ENCODE measurements at places on chromosomes 12 and 14.

DNA sequence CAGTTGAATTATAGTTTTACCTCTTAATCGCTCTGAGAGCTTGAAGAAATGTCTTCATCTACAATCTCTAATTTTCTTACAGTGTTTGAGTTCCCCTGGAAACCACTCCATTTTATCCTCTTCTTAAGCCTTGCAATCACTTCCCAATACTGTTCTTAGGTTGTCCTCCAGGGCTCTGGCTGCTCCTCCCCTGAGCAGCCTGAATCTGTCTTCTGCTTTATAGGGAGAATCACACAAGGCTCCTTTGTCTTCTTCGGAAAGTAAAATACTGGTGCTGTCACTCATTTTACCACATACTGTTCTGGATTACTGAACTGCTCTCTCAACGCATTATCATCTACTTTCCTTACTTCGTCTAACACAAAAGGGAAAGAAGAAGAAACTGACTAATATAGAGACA is 133.7 kb downstream of the MDGA2 start:
- DNase-seq: no peak

DNA sequence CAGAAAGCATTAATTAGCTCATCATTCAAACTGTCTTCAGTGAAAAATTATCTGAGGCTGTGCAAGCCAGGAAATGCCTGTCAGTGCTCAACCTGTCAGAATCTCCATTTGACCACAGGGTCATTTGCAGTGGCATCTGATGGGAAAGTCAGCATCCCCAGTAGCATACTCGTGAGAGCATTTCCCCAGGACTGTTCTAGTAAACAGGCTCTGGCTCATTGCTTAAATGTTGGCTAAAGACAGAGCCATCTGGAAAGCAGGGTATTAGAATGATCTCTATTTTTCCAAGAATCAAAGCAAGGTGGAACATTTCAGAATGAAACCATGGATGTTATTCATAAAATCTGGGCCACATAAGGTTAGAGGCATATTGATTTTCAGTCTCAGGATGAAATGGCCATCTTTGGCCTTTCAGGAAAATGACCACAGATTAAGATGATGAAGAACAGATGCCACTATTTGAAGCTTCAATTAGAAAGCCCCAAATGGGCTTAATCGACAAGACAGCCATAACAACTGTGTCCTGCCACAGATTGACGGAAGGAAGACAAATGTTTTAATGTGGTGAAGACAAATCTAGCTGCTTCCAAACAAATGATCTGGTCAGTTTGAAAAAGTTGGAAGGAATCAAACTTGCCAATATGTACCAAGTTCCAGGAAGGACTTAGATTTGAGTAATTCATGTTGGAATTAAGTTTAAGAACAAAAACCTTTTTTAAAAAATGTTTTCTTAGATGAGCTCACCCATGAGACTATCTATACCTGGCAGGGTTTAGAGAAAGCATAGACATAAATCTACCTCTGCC is 94.0 kb upstream of the FAR2 start:
- DNase-seq: no peak

GRCh38 chr14:73862480-73862879 is 10.8 kb downstream of the PTGR2 start:
- DNase-seq: no peak

DNA sequence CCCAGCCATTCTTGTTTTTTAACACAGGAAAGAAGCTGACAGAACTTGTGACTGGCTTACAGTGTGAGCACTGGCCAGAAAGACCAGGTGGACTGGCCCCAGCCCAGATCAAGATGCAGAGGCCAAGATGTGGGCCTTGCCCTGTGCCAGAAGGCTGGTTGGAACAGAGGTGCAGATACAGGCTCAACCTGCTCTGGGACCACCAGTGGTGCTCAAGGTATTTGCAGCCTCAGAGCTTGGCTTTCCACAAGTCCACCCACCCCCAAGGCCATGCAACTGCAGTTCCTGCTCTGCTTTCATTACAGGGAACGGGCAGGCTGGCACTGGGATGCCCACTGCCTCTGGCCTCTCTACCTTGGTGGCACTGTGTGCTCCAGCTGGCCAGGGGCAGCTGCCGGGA is 23.3 kb downstream of the ZFC3H1 start:
- no peak for DNase-seq

- DNase-seq: no peak
These were observed 27.3 kb upstream of the ANO2 start for GRCh38 chr12:5972387-5972786.

- no peak for DNase-seq
These were observed 122.0 kb upstream of the EGLN3 start for GRCh38 chr14:34072921-34073320.

- no peak for DNase-seq
These were observed 994.0 kb downstream of the TRHDE start for GRCh38 chr12:73266206-73266605.

DNA sequence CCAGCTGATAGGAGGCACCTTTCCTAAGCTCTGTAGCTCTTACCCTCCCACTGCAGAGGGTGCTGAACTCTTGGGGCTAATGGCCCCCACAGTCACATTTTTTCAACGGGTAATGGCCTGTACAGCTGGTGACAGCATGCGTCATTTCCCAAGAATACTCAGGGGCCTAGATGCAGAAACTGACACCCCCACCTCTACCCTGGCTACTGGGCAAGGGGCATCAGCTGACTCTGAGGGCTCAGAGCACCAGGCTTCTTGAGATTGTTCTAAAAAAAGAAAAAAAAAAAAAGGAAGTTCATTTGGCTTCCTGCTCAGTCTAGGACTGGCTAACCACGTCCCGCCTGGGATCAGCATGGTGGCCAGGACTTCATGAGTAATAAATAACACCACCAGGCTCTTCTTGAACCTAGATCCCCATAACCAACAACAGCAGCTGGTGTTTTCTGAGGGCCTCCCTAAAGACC is 35.2 kb downstream of the ZFP36L1 start:
- DNase-seq: peak; percentile 81

DNA sequence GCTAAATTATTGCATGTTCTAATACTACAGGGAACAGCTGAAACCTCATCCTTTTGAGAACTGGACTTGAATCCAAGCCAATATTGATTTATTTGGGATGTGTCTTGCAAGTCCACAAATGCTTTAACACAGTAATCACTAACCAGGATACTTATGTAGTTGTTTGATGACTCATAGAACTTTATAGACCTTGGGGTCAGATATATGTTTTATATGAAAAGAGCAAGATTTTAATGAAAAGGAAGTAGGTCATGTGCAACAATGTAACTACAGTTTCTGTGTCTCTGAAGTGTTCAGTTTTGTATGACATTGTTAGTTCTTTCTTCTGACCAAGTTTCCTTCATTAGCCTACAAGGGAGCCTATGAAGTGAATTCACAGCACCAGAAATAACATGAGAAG is 352.0 kb downstream of the ZFP36L1 start:
- DNase-seq: no peak

DNA sequence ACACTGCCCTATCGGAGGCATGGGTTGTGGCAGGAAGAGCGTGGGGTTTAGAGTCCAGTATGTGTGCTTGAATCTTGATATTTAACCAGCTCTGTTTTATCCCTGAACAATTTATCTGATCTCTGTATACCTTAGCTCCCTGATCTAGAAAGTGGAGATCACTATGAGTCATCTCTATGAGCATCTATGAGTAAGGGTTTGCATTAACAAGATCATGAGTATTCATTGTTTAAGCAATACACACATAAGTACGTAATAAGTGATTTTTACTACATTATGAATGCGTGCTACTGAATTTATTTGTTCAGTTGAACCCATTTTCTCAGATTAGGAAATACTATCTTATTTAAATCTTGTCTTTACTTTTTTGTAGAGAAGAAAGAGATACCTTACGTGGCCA is 49.4 kb downstream of the GPATCH2L start:
- DNase-seq: no peak

DNA sequence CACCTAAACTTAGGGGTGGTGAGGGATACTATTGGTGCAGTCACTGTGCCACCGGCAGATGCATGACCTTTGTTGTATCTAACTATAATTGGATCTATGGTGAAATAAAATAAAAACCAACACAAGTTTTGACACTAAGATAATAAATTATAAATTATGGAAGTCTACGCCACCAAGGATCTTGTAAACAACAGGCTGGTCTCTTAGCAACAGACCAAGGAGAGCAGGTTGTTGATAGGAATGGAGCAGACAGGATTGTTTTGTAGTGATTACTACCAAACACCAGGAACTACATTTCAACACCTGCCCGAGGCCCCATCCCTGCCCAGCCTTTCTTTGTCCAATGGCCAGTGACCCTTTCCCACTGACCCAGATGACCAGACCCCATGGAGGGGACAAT is 1178.0 kb downstream of the VRK1 start:
- no peak for DNase-seq

- DNase-seq: peak; percentile 62
These were observed 391.4 kb upstream of the SYT1 start for GRCh38 chr12:78473136-78473535.

- DNase-seq: no peak
These were observed 61.3 kb downstream of the CDK17 start for GRCh38 chr12:96338852-96339471.

DNA sequence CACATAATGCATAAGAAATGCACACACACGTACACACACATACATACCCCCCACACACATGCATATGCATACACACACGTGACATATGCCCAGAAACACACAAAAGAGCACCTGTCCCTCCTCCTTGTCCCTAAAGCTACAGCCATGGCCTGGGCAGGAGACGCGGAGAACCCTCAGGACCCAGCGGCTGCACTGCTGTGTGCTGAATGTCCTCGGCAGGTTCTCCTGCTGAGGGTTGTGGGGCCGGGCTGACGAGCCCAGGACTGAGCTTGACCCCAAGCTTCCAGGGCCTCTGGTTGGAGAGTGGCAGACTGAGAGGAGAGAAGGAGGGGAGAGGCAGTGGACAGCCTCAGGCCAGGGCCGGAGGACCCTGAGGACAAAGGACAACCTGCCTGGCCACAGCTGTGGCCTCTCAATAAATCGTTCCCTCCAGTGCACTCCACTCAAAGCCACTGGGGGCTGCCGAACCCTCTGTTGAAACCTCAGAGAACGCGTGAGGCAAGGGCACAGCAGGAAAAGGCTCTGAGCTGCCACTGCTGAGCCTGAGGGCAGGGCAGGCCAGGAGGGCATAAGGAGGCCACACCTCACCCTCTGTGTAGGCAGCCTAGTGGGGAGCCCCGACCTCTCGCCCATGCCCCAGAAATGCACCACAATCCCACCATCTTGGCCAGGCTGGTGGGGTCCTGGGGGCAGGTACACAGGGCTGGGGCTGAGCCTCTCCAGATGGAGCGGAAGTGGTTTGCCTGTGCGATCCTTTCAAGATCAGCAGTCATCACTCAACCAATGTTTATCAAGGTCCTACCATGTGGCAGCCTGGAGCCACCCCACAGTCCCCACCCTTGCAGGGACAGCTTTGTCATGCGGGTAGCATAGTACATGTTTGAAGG is 3.1 kb downstream of the CACNA2D4 start:
- no peak for DNase-seq

- peak; percentile 16 for DNase-seq
These were observed at the start of gene CMAS for GRCh38 chr12:22046090-22046967. Gene CMAS, plus strand, starts transcription at chr12:22046218. Its CDS starts 86 bp downstream, at chr12:22046304.

DNA sequence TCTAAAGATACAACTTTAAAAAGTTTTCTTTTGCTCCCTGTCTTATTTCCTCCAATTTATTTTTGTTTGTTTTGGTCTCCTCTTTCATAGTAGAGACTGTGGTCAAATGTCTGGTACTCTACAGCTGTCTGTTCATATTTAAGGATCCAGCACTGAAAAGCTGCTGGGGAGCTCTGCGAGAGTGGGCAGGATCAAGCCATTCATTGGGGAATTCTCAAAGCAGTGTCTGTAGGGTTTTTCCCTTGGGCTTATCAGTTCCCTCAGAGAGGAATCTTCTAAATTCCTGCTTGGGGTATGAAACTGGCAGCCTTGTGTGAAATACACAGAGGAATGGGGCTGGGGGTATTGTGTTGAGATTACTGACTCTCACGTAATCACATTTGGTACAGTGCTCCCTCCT is 52.3 kb downstream of the FNTB start:
- no peak for DNase-seq

DNA sequence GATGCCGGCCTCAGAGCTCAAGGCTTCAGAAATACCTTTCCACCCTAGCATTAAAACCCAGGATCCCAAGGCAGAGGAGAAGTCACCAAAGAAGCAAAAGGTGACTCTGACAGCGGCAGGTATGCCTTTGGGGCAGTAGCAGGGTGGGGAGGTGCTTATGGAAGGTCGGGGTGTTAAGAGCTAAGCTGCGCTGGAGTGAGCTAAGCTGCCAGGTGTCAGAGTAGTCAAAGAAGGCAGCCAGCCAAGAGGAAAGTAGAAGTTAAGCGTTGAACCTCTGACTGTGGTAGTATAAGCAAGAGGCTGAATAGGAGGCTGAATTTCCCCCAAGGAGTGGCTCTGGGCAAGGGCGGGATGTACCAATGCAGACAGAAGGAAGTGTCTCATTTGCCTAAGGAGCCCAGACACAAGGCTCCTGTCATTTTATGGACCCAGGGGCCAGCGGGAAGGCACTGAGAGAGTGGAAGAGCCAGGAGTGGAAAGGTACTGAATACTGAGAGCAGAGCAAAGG is 29.2 kb downstream of the DYRK4 start:
- DNase-seq: no peak

- no peak for DNase-seq
These were observed 53.6 kb downstream of the LRCOL1 start for GRCh38 chr12:132556801-132557200.

DNA sequence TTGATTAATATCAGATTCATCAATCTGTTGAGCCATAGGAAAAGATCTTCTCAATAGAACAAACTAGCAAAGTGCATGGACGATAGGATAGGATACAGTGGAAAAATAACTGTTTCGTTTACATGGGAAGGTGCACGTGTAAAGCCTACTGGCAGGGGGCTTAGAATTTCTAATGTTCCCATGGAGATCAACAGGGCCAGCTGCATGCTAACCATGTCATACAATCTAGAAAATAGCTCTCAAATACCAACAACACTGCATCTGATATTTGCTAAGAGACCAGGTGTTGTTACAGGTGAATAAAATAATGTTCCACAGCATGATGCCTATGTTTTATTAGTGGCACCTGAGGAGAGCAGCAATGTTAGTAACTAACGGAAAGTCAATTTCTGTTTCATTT is 72.5 kb downstream of the ACSS3 start:
- no peak for DNase-seq

DNA sequence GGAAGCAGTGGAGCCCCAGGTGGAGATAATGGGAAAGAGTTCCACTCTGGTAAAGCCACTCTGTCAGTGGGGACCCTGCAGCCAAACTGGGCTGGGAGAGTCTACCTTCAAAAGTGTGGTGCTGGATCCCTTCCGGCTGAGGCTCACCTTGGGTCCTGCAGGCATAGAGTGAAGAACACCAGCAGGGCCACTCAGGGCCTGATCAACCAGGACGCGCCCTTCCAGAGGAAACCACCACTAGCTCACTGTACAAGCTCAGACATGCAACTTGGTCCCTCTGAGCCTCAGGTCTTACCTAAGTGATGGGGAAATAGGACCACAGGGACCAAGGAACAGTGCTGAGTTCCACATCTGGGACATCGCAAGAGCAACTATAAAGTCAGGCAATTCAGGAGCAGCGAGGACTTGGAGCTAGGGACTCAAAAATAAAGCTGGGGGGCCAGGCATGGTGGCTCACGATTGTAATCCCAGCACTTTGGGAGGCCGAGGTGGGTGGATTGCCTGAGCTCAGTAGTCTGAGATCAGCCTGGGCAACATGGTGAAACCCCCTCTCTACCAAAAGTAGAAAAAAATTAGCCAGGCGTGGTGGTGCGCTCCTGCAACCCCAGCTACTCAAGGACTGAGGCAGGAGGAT is 5.9 kb upstream of the PRPH start:
- DNase-seq: no peak

- peak; percentile 48 for DNase-seq
These were observed 806.0 kb upstream of the ATXN7L3B start for GRCh38 chr12:73731658-73732057.

Measured in retinal pigment epithelial cell (primary cell).